ENCODE measurements at places on chromosomes 2 and 18. TPM values are rescaled to one million over a fixed set of nuclear protein-coding genes. Genes with fewer than 3 reads are reported as not detected.

FEV gene
- not detected for total RNA-seq

IGFBP5 gene
- total RNA-seq: 1.9 TPM

GRCh38 chr18:30712383-30712782, 330.2 kb downstream of the DSC3 start:
- H3K27me3 ChIP-seq: no peaks in the 10 kb centered on the region
- H3K36me3 ChIP-seq: no peaks in the 10 kb centered on the region
- no peak overlapping the region for H3K27ac ChIP-seq
- DNase-seq: no peak

GRCh38 chr2:26670171-26670570, 22.4 kb upstream of the KCNK3 start:
- no peak overlapping the region for H3K27ac ChIP-seq
- no peak for DNase-seq
- H3K36me3 ChIP-seq: no peaks in the 10 kb centered on the region
- no peaks in the 10 kb centered on the region for H3K4me1 ChIP-seq
- H3K4me3 ChIP-seq: no peak overlapping the region

DNA sequence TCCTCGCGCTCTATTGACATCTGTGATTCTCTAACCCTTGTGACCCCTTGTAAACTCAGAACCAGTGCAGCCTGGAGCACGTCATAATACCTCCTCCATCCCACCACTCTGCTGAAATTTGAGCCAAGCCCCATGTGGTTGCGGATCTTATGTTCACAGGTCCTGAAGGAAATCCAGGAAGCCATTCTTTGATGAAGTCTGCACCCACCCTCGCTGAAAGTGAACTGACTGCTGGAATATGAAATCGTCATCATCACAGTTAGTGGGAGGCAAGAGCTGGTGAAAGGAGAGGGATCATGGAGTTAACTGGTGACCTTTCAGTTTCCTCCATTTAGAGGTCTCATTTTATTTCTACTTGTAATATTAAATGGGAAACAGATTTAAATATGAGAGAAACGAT, 21.6 kb downstream of the ZEB2 start:
- no peak overlapping the region for H3K27ac ChIP-seq
- H3K27me3 ChIP-seq: no peaks in the 10 kb centered on the region
- no peak for DNase-seq
- no peak overlapping the region for H3K4me3 ChIP-seq
- no peaks in the 10 kb centered on the region for H3K36me3 ChIP-seq

DNA sequence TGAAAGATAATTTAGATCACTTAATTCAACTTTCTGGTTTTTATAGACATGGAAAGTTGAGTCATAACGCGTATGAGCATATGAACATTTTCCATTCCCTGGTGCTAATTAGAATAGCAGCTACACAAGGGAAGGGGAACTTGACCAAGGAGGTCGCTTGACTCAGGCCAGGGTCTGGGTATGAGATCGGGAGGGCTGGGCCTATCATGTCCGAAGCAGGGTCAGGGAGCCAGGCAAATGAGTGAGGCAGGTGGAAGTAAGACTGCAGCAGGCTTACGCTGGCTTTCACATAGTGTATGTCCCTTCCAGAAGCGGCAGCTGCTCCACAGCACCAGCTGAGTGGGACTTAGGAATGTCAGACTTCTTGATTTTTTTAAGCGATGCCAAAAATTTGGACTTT, 14.7 kb downstream of the RALB start:
- no peak for DNase-seq
- no peak overlapping the region for H3K27ac ChIP-seq
- no peaks in the 10 kb centered on the region for H3K36me3 ChIP-seq
- no peaks in the 10 kb centered on the region for H3K4me1 ChIP-seq
- no peaks in the 10 kb centered on the region for H3K27me3 ChIP-seq

- H3K27ac ChIP-seq: no peak overlapping the region
- DNase-seq: no peak
- no peak overlapping the region for H3K4me3 ChIP-seq
Observed at GRCh38 chr2:37201208-37201607, 4.9 kb downstream of the CEBPZOS start.

- no peak overlapping the region for H3K4me3 ChIP-seq
- H3K4me1 ChIP-seq: no peaks in the 10 kb centered on the region
- H3K36me3 ChIP-seq: no peaks in the 10 kb centered on the region
- no peaks in the 10 kb centered on the region for H3K27me3 ChIP-seq
- DNase-seq: peak; percentile 27
- H3K27ac ChIP-seq: no peak overlapping the region
Observed at GRCh38 chr2:219171231-219171651, 1.4 kb upstream of the SLC23A3 start.

DNA sequence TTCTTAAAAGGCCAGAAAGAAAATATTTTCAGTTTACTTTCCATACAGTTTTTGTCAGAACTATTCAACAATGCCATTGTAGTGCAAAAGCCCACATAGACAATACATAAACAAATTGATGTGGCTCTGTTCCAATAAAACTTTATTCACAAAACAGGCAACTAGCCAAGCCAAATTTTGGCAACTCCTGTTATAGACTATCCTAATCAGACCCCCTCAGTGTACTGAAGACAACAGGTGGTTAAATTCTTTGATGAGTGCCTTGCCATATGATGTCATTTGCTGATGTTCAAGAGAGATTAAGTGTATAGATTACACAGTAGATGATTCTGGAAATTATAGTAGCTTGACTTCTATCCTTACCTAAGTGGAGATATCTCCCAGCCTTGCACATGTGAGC, 83.4 kb downstream of the FANCL start:
- no peak for DNase-seq
- H3K4me3 ChIP-seq: no peak overlapping the region
- H3K27me3 ChIP-seq: no peaks in the 10 kb centered on the region
- H3K36me3 ChIP-seq: peaks cover 30% of the 10 kb centered on the region
- H3K4me1 ChIP-seq: no peaks in the 10 kb centered on the region

- H3K4me1 ChIP-seq: peaks cover 9% of the 10 kb centered on the region
- H3K27me3 ChIP-seq: no peaks in the 10 kb centered on the region
- DNase-seq: no peak
- no peak overlapping the region for H3K4me3 ChIP-seq
- H3K27ac ChIP-seq: peak overlapping the region; percentile 66
Observed at GRCh38 chr2:96486696-96487095, 18.5 kb downstream of the NEURL3 start.
